CD4-positive, CD25-positive, alpha-beta regulatory T cell (primary cell): ENCODE measurements at places on chromosomes 4 and X. TPM values are rescaled to one million over a fixed set of nuclear protein-coding genes. Genes with fewer than 3 reads are reported as not detected.

Gene TBC1D8B
- not detected for polyA plus RNA-seq

Gene GPR82
- 0.25 TPM for polyA plus RNA-seq

Gene EVC2
- polyA plus RNA-seq, result 0.36 TPM

Gene EDA
- polyA plus RNA-seq, result not detected

Gene NUDT10
- not detected for polyA plus RNA-seq

Gene DACH2
- not detected for polyA plus RNA-seq

DNA sequence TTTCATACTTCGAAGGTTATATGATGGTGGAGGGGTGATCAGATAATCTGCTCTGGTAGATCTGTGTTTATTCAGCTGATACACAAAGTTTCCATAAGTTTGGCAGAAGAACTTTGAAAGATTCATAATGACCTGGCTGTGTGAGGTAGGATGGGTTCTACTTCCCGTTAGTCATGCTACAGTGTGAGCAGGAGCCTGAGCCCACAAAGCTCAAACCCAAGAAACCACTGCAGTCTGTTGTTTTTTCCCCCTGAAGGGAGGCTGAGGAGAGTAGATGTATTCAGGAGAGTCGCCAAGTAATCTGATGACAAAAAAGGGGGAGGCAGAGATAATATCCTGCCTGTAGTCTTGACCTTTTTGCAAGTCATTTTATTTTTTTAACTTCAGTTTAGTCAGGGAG is 52.8 kb upstream of the PPP3CA start:
- H3K36me3 ChIP-seq, result no peaks in the 10 kb centered on the region
- no peak for DNase-seq
- H3K27me3 ChIP-seq, result no peaks in the 10 kb centered on the region
- no peak overlapping the region for H3K4me3 ChIP-seq
- H3K4me1 ChIP-seq, result no peaks in the 10 kb centered on the region
- no peak overlapping the region for H3K27ac ChIP-seq

DNA sequence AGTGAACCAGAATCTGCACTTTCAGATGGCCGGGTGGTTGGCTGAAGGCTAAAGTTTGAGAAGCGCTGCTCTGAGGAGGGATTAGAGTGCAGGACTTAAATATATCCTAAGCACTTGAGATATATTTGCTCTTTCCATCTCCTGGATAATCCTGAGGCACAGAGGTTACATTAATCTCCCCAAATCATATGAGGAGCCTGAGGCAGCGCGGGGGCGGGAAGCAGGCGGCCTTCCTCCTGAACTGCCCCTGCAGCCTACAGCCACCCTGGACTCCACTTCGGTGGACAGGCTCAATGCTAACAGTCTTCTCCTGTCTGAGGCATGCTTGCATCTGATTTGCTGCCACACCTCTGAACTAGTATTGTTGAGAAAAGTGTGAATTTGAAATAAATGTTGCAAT is 72.5 kb downstream of the AFAP1 start:
- H3K27me3 ChIP-seq, result no peaks in the 10 kb centered on the region
- no peak for DNase-seq
- H3K4me1 ChIP-seq, result peaks cover 9% of the 10 kb centered on the region
- H3K36me3 ChIP-seq, result no peaks in the 10 kb centered on the region
- H3K27ac ChIP-seq, result no peak overlapping the region
- H3K4me3 ChIP-seq, result no peak overlapping the region

DNA sequence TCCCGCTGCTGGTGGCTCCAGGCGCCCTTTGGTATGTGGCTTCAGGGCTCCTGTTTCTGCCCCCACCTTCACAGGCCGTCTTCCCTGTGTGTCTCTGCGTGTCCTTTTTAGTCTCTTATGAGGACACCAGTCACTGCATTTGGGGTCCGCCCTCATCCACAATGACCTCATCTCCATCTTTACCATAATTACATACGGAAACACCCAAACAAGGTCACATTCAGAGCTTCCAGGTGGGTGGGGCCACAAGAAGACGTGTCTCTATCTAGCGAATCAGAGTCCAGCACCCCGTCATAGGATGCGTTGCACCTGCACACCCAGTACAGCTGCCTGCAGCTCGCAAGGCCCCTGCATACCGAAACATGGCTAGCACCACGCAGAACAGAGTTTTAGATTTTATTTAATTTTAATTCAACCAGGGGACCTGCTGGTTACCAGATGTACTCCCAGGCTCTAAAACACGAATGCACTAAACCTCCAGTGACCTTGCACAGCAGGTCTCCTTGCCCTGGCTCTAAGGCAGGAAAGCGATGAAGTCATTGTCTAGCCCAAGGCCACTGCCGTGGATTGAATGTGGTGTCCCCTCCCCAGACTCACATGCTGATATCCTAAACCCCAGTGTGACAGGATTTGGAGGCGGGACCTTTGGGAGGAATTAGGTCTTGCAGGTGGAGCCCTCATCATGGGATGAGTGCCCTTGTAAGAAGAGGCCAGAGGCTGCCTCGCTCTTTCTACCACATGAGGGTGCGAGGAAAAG is 30.3 kb downstream of the ABLIM2 start:
- no peaks in the 10 kb centered on the region for H3K36me3 ChIP-seq
- H3K27me3 ChIP-seq, result no peaks in the 10 kb centered on the region
- H3K27ac ChIP-seq, result no peak overlapping the region
- no peak for DNase-seq
- H3K4me1 ChIP-seq, result no peaks in the 10 kb centered on the region

DNA sequence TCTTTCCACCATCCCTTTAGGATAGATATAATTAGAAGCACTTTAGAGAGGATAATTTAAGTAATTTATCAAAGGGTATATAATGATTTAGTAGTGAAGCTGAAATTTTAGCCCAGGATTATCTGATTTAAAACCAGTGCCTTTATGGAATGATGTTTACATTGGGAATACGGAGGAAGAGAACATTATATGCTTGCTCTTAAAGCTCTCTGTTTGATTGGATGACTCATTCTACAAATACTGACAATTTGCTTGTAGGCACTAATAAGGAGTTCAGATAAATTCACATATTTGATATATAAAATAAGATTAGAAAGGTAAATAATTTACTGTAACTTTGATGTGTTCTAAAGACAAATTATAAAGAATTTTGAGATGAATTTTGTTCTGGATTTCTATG is 84.7 kb downstream of the SH3BGRL start:
- peaks cover 8% of the 10 kb centered on the region for H3K36me3 ChIP-seq
- DNase-seq, result no peak
- H3K4me1 ChIP-seq, result no peaks in the 10 kb centered on the region
- no peak overlapping the region for H3K4me3 ChIP-seq
- H3K27ac ChIP-seq, result no peak overlapping the region

GRCh38 chr4:153067376-153067775 is 131.3 kb downstream of the FHDC1 start:
- H3K4me1 ChIP-seq, result no peaks in the 10 kb centered on the region
- no peak overlapping the region for H3K27ac ChIP-seq
- H3K36me3 ChIP-seq, result no peaks in the 10 kb centered on the region
- no peaks in the 10 kb centered on the region for H3K27me3 ChIP-seq
- DNase-seq, result no peak
- no peak overlapping the region for H3K4me3 ChIP-seq

GRCh38 chrX:44785652-44786051 is 58.2 kb upstream of the DUSP21 start:
- H3K4me3 ChIP-seq, result no peak overlapping the region
- H3K27ac ChIP-seq, result no peak overlapping the region
- H3K36me3 ChIP-seq, result no peaks in the 10 kb centered on the region
- H3K4me1 ChIP-seq, result no peaks in the 10 kb centered on the region

GRCh38 chrX:132188175-132188574 is 31.1 kb downstream of the RAP2C start:
- H3K4me3 ChIP-seq, result no peak overlapping the region
- H3K27ac ChIP-seq, result no peak overlapping the region
- no peak for DNase-seq
- H3K36me3 ChIP-seq, result no peaks in the 10 kb centered on the region
- H3K27me3 ChIP-seq, result no peaks in the 10 kb centered on the region

DNA sequence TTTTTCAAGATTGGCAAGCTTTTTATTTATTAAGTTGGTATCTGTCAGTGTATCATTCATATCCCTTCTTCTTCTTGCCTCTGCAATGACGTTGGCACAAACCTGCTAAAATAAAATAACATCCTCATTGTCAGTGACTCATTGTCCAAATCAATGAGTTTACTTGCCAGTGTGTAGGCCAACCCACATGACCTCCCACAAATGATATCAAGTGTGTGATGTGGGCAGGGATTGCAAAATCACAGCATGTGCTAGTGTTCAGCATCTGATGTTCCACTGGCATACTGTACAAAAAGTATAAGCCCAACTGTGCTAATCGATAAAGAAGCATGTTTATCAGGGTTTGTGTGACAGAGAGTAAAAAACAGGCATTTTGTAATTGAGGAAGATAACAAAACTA is 25.5 kb downstream of the GPAT3 start:
- H3K27me3 ChIP-seq, result no peaks in the 10 kb centered on the region
- no peak for DNase-seq
- H3K4me1 ChIP-seq, result no peaks in the 10 kb centered on the region
- no peaks in the 10 kb centered on the region for H3K36me3 ChIP-seq
- no peak overlapping the region for H3K27ac ChIP-seq
- no peak overlapping the region for H3K4me3 ChIP-seq

DNA sequence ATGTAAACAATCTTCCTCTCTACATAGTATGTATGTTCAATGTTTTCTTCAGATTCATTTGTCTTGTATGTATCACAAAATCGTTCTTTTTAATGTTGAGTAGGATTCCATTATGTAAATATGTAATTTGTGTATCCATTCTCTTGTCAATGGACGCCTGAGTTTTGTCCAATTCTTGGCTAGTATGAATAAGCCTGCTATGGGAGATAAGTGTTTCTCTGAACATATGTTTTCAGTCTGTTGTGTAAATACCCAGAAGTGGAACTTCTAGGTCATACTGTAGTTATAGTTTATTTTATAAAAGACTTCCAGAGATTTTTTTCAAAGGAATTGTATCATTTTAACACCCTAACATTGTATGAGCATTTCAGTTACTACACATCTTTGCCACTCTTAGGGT is 2.8 kb downstream of the SMIM31 start:
- no peak overlapping the region for H3K27ac ChIP-seq
- no peaks in the 10 kb centered on the region for H3K36me3 ChIP-seq
- no peaks in the 10 kb centered on the region for H3K4me1 ChIP-seq
- H3K4me3 ChIP-seq, result no peak overlapping the region
- no peak for DNase-seq

GRCh38 chr4:55336138-55337034 is 9.7 kb upstream of the SRD5A3 start:
- H3K36me3 ChIP-seq, result no peaks in the 10 kb centered on the region
- H3K4me3 ChIP-seq, result no peak overlapping the region
- no peaks in the 10 kb centered on the region for H3K4me1 ChIP-seq
- no peak overlapping the region for H3K27ac ChIP-seq
